ENCODE measurements at places on chromosomes 7 and 10. TPM values are rescaled to one million over a fixed set of nuclear protein-coding genes. Genes with fewer than 3 reads are reported as not detected.
A peak's percentile ranks its signal among the peaks of the same experiment; 100 is the strongest.

- DNase-seq, result peak; percentile 33
Observed at GRCh38 chr7:67692425-67692824, 695.8 kb downstream of the TYW1 start.

GRCh38 chr10:43692051-43692825, 43.6 kb upstream of the ZNF32 start:
- no peak for DNase-seq

AKR1B15 gene
- total RNA-seq, result 43.2 TPM

DNA sequence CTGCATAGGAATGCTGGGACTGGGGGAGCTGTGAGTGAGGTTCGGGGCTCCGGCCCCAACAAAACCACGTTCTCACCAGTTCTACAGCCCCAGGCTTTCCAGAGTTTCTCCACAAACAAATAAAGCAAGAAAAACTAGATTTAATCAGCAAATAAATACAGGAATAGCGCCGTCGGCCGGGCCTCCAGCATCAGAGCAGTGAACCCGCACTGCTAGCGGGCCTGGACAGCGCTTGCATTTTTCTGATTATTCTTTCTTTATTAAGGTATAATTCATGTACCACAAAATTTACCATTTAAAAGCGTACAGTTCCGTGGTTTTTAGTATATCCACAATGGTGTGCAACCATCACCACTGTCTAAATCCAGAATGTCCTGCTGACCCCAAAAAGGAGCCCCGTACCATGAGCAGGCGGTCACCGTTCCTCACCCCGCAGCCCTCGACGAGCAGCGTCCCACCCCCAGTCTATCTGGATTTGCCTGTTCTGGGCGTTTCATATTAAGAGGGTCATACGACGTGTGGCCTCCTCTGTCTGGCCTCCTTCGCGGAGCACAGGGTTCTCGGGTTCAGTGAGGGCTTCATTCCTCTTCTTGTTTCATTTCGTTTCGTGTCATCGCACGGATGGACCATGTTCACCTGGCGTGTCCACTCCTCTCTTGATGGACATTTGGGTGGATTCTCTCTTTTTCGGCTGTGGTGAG, 35.5 kb upstream of the FOXL3 start:
- no peak for DNase-seq
